ENCODE measurements at places on chromosomes 7 and 10.

DNA sequence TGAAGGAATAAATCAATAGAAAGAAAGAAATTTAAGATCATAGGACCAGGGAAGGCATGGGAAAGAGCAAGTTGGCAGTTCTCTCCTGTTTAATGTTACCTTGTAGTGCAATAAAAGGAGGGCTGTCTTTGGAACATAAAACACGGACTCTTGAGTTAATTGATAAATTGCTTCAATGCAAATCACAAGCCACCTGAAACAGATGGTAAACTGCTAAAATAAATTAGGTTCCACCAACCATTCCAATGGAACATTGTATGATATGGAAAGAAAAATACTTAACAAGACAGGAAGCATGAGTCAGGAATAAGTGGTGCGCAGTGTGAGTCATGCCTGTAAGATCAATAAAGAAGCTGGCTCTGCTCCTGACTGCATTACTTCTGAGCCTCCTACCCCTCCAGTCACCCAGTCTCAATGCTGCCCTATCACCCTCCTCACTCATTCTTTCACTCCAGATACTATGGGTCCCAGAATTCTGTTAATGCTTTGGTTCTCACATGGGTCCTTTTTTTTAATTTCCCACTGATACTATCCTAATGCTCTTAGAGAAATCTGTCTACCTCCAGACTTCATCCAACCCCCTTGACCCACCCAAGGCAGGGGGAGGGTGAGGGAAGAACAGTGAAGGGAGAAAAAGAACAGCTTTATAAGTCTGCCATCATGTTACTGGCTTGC is 78.9 kb downstream of the LRRC17 start:
- DNase-seq: peak; percentile 20

- DNase-seq: no peak
Observed at GRCh38 chr7:101368422-101369165, 5.9 kb downstream of the COL26A1 start.

GRCh38 chr7:141076377-141076776 is 2.5 kb downstream of the TMEM178B start:
- peak; percentile 72 for DNase-seq

DNA sequence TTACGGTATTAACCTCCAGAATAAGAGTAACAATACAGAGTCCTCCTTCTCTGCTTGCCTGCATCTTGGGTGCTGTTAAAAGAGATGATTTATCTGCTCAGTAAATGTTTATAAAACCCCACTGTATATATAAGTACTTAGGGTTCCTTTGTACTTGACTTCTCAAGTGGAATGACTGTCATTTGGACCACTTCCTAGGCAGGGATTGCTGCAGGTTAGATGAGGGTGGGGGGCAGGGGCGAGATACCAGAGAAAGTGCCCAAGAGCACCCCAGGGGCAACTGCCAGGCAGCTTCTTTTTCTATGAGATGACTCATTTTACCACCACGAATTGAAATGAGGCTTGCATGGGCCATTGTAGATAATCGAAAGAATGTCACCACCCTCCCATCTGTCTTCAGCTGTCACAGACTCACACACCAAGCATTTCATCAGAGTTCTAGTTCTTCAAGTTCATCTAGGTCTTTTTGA is 421.9 kb upstream of the GALNT17 start:
- peak; percentile 42 for DNase-seq

DNA sequence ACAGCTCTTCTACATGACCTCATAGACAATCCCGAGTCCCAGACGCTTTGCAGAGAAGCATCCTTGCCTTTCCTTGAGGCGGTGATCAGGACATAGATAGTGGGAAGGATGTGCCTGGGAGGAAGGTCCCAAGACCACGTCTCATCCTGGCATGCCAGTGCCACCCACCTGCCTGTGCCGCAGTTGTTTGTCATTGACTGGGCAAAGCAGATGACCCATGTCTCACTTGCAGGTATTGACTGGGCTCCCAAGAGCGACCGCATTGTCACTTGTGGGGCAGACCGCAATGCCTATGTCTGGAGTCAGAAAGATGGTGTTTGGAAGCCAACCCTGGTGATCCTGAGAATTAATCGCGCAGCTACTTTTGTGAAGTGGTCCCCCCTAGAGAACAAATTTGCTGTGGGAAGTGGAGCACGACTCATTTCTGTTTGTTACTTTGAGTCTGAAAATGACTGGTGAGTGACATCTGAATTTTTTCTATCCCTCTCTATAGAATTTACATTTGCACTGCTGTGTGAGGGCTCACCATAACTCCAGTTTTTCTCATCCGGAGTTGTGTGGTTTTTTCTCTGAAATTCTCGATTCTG is 18.5 kb downstream of the ARPC1A start:
- DNase-seq: no peak

GRCh38 chr7:17638727-17639126 is 301.6 kb downstream of the SNX13 start:
- no peak for DNase-seq

GRCh38 chr10:98374217-98374985 is 40.6 kb downstream of the PYROXD2 start:
- DNase-seq: no peak

Measured in NCI-H2227 treated with DMSO at 0.1 percent for 48 hours (cell line).